ENCODE measurements at places on chromosomes 2 and 18.

DNA sequence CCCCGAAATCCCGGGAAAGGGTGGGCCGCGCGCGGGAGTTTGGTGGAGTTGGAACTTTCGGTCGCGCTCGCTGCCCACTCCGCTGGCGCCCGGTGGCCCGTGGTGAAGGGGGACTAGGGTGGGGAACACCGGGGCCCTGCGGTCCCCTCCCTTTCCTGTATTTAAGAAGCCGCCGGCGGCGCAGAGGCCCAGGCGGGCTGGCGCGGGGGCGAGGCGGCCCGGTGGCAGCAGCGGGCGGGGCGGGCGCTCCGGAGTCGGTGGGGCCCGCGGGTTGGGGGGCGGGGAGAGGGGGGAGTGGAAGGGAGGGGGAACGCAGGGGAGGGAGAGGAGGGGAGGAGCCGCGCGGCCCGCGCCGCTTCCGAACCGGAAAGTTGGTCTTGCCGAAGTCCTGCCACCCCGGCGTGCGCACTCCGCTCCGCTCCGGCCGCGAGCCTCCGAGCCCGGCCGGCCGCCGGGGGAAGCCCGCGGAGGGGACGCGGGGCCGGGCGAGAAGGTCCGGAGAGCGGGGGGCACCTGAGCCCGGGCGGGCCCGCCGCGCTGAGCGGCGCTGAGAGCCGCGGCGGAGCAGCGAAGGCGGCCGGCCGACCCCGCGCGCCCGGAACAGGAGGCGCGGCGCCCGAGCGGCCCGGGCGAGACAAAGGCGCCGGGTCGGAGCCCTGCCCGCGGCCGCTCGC, 425 bp upstream of the SALL3 start:
- no peak for DNase-seq

DNA sequence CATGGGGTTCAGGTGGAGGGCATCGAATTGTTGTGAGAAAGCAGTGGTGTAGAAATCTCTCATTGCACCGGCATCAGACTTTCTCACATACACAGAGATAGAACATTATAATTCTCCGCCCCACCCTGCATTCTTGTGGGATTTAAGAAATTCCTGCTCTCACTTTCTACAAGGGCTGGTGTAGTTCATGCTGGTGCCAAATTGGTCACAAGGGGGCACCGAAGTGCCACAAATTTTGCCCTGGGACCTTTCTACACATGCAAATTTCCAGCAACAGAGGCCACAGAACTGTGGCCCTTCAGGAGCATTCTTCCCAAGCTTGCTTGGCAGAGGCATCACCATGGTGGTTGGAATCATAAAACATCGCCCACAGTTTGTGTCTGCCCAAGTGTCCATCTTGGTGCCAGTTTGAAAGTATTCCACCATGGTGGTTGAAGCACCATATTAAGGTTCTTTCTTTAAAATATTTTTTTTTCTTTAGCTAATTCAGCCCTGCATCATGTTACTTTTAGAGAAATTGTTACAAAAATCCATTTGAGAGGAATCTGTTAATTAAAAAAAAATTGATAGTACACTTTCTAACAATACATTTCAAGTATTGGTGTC, 521.2 kb upstream of the FANCL start:
- peak; percentile 1 for DNase-seq

GRCh38 chr2:148501545-148501944, 143.0 kb upstream of the EPC2 start:
- DNase-seq, result no peak

GRCh38 chr2:203662951-203663350, 43.5 kb upstream of the CD28 start:
- DNase-seq, result no peak

DNA sequence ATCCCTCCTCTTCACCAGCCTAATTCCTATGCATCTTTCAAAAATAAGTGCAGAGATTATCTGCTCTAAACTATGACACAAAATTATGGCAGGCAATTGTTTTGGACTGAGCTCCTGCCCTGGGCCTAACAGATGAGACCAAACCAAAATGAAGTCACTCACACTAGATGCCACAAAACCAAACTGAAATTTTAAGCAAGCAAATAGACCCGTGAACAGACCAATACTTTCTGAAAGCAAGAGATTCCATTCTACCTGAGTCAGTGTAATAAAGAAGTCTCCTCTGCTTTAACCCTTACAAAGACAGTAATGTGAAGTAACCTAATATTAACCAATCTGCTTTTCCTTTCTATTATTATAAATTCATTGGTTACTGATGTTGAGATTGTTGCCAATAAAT, 84.3 kb downstream of the RIT2 start:
- no peak for DNase-seq

GRCh38 chr2:68915393-68915792, 37.3 kb downstream of the GKN2 start:
- DNase-seq, result no peak

DNA sequence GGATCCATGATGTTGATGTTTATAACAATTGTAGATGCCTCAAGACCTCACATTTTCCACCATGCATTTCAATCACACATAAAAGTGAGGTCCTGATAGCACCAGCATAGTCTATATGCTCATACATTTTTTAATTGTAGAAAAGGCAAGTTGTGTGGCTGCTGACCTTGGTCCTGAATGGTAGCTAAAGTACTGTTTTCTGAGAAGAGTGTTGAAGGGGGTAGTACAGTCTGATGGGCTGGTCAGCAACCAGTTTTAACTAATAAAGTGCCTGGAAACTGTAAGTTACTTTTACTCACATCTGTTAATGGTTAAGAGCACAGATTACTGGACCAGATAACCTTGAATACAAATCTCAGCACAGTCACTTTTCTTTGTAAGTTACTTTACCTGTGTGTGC, 15.9 kb downstream of the ZNF638 start:
- no peak for DNase-seq

DNA sequence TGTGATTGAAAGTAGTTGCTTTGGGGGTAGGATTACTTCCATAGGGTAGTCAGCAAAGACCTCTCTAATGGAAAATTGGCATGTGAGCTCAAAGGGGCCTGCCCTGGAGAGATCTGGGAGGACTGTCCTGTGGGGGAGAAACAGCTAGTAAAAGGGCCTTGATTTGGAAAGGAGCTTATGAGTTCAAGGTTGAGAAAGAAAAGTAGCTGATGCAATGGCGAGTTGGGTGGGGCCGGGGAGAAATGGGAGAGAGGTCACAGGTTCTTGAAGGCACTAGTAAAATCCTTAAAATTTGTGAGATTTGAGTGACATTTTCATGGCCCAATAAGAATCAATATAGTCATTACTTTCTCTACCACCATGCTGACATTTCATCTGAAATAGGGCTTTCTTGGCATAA, 82.0 kb upstream of the CCDC195 start:
- DNase-seq, result no peak

DNA sequence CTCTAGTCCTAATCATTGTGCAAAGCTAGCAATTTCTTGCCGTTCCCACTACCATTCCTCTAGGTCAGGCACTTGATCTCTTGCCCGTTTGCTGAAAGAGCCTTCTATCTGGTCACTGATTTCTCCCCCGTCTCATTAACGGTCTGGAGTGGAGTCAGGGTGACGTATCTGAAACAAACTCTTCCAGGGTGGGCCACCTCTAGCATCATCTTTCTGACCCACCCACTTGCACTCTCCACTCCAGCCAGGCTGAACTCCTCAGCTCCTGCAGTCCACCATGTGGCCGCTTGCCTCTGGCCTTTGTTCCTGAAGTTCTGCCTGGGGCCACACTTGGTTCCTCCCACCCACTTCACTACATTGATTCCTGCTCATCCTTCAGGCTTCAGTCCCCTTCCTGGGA, 13.3 kb downstream of the BCL2 start:
- no peak for DNase-seq

GRCh38 chr2:9594366-9595054, 36.3 kb downstream of the YWHAQ start:
- DNase-seq, result no peak

- no peak for DNase-seq
These were observed 44.5 kb downstream of the PKDCC start for GRCh38 chr2:42092084-42092996.

DNA sequence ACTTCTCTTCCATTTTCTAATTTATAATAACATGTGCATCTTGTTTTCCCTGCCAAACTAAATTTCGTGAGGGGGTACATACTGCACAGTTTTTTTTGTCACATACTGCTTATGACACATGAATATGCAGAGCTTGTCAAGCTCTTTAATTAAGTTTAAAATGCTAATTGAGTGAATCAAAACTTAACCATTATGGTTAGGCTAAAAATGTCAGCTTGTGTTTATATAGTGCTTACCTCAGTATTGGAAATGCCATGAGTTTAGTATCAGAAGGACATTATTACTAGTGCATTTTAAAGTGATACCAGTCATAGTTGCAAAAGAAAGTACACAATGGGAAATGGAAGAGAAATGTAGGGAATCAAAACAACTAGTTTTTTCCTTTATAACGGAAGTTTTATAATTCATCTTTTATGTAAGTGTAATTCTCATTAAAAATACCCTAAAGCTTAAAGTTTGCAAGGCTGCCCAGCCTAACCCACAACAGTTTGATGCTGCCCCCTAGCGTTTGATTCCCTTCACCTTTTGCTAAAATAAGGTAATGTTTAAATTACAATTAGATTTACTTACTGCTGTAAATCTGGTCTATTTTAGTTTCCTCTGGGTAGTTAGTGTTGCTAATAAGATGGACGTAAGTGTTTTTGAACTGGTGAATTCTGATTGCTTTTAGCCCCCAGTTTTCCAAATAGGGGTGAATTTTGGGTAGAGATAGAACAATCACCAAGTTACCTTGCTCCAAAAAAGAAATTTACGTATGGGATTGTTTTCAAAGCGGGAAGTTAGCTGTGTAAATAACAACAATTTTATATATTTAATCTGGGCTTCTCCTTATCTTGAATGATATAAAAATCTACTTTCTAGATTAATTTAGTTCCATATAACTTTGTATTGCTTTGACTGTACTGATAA, 3.2 kb downstream of the SLC39A10 start:
- DNase-seq, result peak; percentile 32

- DNase-seq, result peak; percentile 33
These were observed 88.8 kb downstream of the VIT start for GRCh38 chr2:36785179-36785795.

- no peak for DNase-seq
These were observed 31.4 kb downstream of the ANKRD29 start for GRCh38 chr18:23631312-23631711.

DNA sequence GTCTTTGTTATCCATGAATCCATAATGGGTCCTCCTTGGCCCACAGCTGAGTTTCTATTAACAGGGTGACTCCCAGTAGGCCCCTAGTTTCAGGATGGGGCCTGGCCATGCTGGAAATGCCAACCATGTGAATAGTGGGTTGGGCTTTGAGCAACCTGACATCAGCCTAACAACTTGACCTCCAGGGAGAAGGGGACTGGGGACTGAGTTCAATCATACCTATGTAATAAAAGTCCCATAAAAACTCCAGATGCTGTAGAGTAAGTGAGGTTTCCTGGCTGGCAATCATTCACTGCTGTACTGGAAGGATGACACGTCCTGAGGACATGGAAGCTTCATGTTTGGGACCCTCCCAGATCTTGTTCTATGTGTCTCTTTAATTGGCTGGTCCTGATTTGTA, 7.9 kb downstream of the REV1 start:
- no peak for DNase-seq

DNA sequence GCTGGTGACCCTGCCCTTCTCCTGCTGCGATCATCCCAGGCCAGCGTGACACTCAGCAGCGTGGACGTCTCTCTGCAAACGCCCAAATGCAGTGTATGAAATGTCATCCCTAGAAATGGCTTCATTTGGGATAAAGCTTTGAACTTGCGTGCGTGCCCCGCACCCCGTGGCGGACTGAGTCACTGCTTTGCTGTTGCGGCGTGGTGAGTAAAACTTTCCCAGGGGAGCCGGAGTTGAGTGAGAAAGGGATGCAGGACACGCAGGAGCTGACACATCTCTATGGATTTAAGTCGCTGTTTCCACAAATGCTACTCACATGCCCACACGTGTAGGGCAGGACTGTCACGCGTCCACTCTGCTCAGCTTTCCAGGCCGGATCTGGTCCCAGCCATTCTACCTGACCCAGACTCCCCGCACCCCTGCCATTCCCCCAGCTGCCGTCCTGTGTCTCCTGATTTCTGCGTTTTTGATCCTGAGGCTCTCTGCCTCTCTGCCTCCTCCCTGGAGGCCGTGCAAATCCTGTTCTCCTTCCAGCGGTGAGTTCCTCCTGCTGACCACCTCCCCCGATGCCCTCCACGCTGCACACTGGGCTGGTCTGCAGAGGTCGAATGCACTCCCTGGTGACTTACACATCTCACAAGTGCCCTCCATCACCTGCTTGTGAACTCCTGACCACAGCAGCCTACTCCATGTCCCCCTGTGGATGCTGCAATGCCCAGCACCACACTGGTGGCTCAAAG, 88.9 kb downstream of the MBP start:
- DNase-seq, result no peak

DNA sequence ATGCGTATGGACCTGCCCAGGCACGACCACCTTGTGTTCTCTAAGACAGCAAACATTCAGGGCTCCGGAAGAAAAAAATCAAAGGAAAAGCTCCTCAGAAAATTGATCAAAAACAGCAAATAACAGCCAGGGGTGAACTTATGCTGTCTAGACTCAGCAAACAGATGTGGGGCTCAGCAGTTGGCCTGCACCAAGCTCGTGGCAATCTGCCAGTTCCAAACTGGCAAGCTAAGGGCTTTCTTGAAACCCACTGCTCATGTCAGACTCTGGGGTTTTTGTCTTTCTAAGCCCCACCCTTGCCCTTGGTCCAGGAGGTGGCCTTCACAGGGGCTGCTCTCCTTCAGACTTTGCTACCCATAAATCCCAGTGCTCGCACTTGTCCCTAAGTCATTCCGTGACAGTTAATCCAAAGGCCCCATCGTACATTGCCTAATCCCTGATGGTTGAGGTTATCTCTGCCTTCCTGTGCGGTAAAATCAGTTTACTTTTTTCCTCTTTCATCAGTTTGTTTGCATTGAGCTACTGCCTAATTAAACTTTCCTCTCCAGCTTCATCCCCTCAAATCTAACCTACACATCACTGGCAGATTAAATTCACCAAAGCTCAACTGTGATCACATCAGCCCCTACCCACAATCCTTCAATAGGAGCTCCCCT, 408.0 kb downstream of the LRATD1 start:
- DNase-seq, result no peak

GRCh38 chr18:58578835-58579560, 49.9 kb downstream of the ALPK2 start:
- DNase-seq, result no peak

Data from stimulated activated CD8-positive, alpha-beta memory T cell treated with anti-CD3 and anti-CD28 coated beads, Interleukin-12 subunit alpha, Interleukin-12 subunit beta, amount 100 ng/mL, for 4 hours (primary cell).